ENCODE measurements at places on chromosomes 5 and 9. TPM values are rescaled to one million over a fixed set of nuclear protein-coding genes. Genes with fewer than 3 reads are reported as not detected.

DNA sequence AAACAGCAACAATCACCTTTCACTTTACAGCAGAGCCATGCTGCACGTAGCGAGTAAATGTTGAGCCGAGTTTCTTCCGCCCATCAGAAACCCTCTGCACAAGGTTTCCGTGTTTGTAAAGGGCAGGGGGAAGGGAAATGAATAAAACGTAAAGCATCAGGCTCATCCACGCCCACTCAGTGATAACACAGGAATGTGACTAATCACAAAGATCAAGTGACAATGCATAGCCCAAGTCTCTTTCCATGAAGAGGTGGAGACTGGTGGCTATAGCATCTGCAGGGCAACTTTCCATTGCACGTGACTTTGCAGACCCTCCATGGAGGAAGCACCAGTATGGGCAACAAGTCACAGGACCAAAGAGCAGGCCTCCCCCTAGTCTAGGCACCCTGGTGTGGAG lies 56.6 kb downstream of the CAMSAP1 start:
- no peak for DNase-seq

DNA sequence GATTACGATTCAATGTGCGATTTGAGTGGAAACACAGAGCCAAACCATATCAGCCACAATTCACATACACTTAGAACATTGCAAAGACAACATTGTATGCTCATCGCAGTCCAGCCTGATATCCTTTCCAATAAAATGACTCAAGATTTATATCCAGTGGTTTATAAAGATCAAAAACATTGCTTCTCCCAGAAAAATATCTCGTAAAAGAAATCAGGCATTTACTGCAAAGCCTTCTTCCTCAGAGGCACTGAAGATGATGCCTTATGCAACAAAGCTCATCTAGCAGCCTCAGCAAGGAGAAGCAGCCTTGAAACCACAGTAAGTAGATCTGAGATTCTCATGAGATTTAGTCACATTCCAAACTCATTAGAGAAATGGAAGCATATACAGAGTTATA lies 523.8 kb downstream of the ELAVL2 start:
- DNase-seq: no peak

- no peak for DNase-seq
Measured at GRCh38 chr5:135106136-135106535, 72.1 kb upstream of the PITX1 start.

GRCh38 chr9:105171589-105171988 lies 72.9 kb upstream of the SLC44A1 start:
- no peak for DNase-seq

GRCh38 chr9:116635908-116636307 lies 51.2 kb upstream of the TRIM32 start:
- no peak for DNase-seq

DNA sequence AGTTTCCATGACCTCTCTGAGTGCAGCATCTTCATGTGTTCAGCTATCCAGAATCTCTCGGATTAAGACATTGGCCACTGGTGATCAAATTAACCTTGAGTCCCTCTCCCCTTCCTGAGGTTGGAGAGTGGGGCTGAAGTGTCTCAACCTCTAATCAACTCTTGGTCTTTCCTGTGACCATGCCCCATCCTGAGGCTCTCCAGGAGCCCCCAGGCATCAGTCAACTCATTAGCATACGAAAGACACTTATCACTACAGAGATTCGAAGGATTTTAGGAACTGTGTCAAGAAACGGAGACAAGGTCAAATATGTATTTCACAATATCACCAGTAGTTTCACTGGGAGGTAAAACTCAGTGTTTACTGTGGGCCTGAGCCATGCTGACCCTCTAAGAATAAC lies 130.2 kb upstream of the CCDC152 start:
- no peak for DNase-seq

DNA sequence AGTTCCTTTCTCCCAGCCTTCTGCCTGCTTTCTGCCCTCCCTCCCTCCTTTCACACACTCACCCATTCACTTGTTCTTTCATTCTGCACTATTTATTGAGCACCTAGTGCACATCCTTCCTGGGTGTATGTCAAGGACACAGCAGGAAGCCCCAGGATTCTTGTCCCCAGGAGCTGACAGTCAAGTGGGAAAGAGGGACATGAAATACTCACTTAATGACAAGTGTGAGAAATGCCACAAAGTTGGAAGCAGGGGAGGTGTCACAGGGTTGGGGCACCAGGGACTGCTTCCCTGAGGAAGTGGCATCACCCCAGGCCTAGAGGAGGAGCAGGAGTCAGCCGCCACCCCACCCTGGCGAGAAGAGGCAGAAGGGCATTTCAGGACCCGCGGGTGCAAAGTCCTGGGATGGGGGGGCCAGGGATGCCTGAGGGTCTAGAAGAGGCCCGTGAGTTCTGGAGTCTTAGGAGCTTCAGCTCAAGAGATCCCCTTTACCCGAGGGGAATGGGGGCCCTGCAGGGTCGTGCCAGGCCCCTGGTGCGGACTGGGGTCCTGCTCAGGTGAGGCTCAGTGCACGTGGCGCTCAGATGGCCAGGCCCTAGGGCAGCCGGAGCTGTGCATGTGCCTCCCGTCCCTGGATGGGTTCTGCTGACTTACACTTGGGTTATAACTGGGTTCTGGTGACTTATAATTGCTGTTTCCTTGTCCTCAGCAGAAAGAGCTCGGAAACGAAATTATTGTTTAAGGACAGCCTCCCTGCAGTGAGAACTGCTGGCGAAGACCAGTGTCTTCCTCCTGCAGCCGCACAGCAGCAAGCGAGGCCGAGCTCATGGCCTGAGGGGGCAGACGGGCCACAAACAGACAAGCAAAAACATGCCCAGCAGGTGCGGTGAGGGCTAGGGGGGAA lies 16.9 kb upstream of the LAMC3 start:
- DNase-seq: no peak

- DNase-seq: no peak
Measured at GRCh38 chr5:64269164-64269563, 103.5 kb downstream of the RNF180 start.

- DNase-seq: no peak
Measured at GRCh38 chr5:128791312-128791711, 174.0 kb upstream of the SLC27A6 start.

DNA sequence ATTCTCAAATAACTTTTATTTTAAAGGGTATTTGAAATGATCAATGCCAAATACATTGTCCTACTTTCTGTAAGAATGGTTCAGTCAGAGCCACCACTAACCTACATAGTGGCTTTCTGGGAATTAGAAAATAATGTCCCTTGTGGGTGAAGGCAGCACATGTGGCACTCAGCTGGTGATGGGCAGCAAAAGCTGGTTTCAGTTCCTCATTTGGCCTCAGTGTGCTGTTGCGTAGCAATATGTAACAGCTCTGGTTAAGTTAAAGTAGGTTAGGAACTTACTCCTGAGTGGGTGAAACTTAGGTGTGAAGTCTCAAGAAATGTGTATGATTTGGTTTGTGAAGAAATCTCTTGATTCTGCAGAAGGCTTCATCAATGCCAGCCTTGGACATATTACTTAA lies 99.6 kb upstream of the SPEF2 start:
- peak; percentile 4 for DNase-seq

DNA sequence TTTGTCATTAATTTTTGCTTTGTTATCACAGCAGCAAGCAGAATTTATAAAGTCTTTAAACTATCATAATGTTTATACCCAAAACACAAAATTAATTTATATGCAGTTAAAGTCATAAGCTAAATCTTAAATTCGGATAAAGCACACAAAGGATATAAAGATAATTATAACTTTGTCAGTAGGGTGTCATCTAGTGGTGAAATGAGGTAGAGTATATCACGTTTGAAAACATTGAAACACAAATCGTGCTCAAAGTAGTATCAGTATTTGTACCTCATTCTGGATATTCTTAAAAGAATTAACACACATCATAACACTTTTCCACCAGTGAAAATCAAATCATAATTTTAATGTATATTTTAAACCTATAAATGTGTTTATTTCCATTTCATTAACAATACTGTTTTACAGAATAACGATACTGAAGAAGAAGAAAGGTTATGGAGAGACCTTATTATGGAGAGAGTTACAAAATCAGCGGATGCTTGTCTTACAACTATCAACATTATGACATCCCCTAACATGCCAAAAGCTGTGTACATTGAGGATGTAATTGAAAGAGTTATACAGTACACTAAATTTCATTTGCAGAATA lies 129.5 kb downstream of the NIPBL start:
- peak; percentile 17 for DNase-seq

GRCh38 chr9:2771661-2772060 lies 54.4 kb downstream of the KCNV2 start:
- no peak for DNase-seq

GRCh38 chr5:99104538-99105132 lies 175.8 kb upstream of the CHD1 start:
- peak; percentile 17 for DNase-seq

- DNase-seq: no peak
Measured at GRCh38 chr9:86368871-86369521, 14.8 kb upstream of the TUT7 start.

GRCh38 chr5:67817652-67818051 lies 397.9 kb upstream of the PIK3R1 start:
- DNase-seq: no peak

GRCh38 chr5:166540156-166540555 lies 1751.3 kb upstream of the WWC1 start:
- no peak for DNase-seq

GRCh38 chr5:78009937-78010527 lies 233.9 kb upstream of the TBCA start:
- peak; percentile 81 for DNase-seq

DNA sequence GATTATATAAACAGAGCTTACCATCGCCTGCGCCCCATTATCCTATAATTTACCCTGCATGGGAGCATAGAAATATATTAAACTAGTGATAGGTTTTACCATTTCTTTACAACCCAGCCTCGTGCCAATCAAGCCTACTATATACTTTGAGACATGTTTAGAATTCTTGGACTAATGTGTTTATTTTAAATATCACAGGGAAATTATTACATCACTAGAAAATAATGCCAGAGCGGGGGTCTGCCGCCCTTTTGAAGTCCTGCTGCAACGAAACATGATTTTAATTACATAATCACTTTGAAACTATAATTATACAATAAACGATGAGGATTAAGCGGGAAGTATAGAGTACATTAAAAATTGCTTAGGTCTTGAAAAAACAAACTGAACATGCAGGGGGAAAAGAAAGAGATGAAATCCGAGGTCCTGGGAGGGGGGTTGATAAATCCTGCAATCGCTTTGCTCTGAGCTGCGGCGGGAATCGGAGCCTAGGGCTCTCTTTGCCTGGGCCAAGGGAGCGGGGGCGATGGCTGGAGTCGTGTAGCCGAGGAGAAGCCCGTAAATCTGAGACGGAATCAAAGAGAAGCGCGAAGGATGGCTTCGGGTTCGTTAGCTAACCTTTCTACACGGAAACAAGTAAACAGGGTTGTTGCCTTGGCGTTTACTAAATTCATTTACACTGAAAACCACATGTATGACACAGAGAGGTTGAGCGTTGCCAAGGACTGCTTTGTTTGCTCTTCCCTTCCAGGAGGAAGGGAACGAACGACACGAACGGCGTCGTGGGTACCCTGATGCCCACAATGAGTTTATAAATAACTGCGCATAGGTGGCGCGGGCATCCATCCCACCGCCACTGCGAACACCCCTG lies 127.6 kb downstream of the TMEM174 start:
- no peak for DNase-seq

GRCh38 chr5:152456815-152457443 lies 51.9 kb upstream of the NMUR2 start:
- no peak for DNase-seq

DNA sequence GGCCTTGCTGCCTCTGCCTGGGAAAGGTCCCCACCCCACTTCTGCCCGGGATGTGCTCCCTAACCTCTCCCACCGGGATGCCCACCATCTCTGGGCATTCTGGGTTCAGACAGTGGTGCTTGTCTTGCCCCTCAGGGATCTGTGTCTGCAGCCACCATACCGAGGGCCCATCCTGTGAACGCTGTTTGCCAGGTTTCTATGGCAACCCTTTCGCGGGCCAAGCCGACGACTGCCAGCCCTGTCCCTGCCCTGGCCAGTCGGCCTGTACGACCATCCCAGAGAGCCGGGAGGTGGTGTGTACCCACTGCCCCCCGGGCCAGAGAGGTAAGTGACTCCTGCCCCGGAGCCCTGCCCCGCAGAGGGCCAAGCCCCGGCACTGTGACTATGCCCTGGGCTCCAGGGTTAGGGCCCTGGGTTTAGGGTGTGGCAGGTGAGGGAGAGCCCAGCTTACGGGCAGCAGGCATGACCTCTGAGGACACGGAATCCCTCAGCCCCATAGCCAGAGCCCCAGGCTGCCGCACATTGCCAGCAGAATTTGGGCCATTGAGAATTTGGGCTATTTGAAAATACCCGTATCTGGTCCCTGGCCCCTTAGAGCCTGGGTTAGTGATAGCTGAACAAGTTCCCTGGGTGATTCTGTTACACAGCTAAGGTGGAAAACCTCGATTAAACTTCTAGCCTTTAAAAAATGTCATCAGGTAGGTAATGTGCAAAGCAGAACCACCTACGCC lies 35.3 kb upstream of the AIF1L start:
- DNase-seq: no peak

DNA sequence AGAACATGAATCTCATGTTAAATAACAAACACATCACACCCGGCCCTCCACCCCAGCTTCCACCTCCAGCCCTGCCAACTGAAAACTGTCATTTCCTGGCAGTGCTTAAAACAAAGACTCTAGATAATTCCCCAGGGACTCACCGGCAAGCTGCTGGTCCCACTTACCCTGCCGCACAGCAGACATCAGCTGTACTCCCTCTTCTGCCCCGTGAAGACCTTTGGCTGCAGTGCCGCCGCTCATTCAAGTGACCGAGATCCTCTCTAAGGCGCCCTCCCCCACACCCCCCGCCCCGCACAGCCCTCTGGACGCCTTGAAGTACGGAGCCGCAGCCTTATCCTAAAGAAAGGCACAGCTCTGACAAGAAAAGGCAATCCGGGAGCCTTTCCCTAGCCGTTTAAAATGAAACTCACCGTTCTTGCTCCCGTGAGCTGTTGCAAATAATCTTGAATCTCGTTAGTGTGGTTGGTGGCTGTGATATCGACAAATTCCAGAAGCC lies 434 bp downstream of the GLRX start:
- peak; percentile 60 for DNase-seq

- no peak for DNase-seq
Measured at GRCh38 chr5:174082286-174082685, 36.8 kb downstream of the NSG2 start.

DNA sequence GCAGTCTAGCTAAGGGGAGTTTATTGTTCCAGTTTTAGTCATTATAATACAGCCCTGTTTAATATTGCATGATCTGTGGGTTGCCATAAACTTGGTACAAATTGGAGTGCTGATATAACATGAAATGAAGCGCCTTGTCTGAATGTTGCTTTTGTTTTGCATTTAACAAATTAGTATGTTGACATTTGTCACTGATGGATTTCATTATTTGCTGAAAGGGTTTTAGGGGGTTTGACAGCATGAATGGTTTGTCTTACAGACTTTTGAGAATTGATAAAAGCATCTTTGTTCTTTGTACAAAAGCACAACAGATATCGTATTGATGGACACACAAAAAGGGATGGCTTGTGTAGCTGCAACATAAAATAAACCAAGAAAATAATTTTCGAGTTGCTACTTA lies 178.3 kb downstream of the AOPEP start:
- no peak for DNase-seq

CTXN3 gene
- polyA plus RNA-seq: 0.57 TPM

FAM13B gene
- polyA plus RNA-seq: 24.3 TPM

EPB41L4B gene
- polyA plus RNA-seq: 7.7 TPM

OCLN gene
- 0.67 TPM for polyA plus RNA-seq

SPATA31D3 gene
- not detected for polyA plus RNA-seq

RNF208 gene
- 1.7 TPM for polyA plus RNA-seq

FYB1 gene
- polyA plus RNA-seq: 2.4 TPM

DEPDC1B gene
- polyA plus RNA-seq: 14.0 TPM

ESM1 gene
- not detected for polyA plus RNA-seq

EQTN gene
- not detected for polyA plus RNA-seq

CKMT2 gene
- 62.0 TPM for polyA plus RNA-seq

RASGRF2 gene
- polyA plus RNA-seq: 0.85 TPM

RPL12 gene
- 2,351 TPM for polyA plus RNA-seq

TXNDC8 gene
- polyA plus RNA-seq: not detected

Measured in muscle of arm (tissue), 14 donors.